CD4-positive, alpha-beta memory T cell (primary cell): ENCODE measurements at places on chromosomes 7 and 10.

DNA sequence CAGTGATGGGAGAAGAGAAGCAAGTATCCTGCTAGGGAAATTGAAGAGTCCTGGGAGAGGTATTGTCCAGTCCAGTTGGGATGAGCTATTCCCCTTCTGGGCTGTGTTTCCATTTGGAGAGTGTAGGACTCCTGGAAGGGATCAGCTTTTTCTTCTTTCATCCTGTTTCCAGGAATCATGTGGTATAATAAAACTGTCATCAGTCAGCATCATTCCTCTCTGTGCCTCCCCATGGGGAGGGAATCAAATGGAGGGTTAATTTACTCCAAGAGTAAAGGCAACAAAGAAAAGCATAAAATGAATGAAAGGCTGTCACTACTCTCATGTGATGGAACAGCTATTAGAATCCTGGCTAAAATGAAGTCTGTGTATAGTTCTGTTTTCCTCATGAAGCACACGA lies 429.9 kb downstream of the SORCS3 start:
- no peak for DNase-seq

- no peak for DNase-seq
Measured at GRCh38 chr10:33982995-33983394, 648.5 kb upstream of the NRP1 start.

DNA sequence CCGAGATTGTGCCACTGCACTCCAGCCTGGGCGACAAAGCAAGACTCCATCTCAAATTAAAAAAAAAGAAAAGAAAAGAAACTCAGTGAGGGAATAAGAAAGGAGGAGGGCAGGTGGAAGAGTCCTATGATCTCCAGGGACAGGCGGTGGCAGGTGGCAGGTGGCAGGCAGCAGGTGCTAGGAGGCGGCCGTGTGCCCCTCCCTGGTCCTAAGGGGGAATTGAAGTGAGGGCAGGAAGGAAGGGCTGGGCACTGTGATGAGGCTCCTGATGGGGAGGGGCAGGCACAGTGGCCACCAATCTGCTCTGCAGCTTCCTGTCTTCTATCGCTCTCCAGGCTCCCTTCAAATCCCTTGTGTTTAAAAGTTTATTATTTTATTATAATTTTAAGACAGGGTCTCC lies 41.2 kb upstream of the UBE3C start:
- DNase-seq: no peak

- no peak for DNase-seq
Measured at GRCh38 chr10:11235771-11236170, 218.1 kb downstream of the CELF2 start.

DNA sequence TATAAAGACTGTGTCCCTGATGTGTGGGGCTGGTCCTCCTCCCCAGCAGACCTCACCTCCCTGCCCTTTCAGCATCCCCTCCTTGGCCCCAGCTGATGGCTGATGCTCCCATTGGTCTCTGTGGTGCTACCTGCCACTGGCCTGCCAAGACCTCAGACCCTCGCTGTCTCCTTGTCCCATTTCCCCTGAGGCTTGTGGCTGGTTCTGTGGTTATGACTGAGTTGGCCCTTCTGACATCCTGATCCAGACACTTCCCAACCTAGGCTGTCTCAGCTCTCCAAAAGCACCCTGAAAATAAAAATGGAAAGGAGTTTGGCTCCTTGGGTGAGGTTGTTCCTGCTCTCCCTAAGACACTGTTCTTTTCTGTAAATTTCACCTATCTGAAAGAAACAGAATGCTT lies 214.2 kb downstream of the RPS24 start:
- no peak for DNase-seq

DNA sequence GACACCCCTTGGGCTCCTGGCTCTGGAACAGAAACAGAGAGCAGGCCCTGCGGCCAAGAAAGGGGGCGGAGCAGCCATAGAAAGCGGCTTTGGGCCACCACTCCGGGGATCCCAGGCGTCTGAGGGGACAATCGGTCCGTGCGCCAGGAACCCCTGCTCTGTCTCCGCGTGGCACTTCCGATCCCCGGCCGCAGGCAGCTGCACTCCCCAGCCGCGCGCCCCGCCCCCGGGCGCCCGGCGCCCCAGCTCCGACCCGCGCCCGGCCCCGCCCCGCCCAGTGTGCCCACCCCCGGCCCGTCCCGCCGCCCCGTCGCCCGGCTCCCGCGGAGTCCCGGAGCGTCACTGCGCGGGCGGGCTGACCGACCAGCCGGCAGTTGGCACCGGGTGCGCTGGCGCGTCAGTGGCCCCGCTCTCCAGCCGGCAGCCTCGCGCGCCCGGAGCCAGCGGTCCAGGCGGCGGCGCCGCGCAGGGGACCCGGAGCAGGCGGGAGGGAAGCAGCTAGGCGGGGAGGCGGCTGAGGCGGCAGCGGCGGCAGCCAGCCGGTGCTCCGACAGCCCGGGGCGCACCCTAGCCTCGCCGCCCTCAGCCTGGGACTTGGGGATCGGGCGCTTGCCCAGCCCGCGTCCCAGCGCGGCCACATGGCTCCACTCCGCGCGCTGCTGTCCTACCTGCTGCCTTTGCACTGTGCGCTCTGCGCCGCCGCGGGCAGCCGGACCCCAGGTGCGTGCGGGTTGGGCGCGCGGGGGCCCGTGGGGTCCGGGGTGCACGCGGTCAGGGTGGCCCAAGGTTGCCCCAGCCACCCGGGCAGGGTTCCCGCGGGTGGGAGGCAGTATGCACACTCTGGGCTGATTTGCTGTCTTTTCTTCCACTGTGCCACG lies at the start of gene ADAMTS14:
Gene ADAMTS14, plus strand, starts transcription at position 342 of the 878 bp plus-strand sequence. Its CDS starts 297 bp downstream, at position 639.
- DNase-seq: no peak

DNA sequence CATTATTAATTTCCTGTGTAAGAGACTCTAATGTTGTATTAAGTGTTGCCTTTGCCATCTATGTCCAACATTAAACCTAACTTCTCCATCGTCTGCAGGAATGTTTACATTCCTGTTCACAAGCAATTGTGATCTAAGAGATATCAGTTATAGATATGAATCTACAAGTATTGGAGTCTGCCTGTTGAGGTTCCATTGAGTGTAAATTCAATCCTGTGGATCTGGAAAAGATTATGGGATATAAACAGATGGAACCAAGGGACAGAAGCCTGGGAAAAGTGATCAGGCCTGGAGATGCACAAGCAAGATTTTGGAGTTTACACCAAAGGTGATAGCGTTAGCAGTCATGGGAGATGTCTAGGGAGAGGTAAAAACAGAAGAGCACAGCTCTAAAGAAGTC lies 135.5 kb downstream of the LSMEM1 start:
- no peak for DNase-seq

- no peak for DNase-seq
Measured at GRCh38 chr7:16465469-16466361, at the start of gene SOSTDC1. Gene SOSTDC1 (minus strand): TSS chr7:16465738. CDS start chr7:16465668, 70 bp downstream.

GRCh38 chr10:21953585-21954057 lies 49.9 kb downstream of the DNAJC1 start:
- DNase-seq: peak; percentile 20

GRCh38 chr10:113609704-113610108 lies 54.1 kb downstream of the NRAP start:
- no peak for DNase-seq

DNA sequence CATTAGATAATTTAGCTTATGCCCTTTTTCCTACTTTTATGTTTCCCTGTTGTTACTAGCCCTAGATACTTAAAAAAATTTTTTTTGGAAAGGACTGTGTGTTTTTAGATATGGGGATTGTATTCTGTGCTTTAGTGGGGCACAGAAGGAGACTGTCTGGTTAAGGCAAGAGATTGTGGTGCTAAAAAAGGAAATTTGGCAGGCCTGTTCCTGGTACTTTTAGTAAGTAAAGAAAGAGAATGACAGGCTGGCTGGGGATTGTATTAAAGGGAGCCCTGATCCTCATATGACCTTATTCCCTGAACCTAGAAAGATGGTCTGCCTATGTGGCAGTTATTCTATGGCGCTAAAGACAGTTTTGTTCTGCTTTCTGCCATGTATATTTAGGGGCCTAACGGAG lies 74.8 kb downstream of the AUTS2 start:
- DNase-seq: no peak

- no peak for DNase-seq
Measured at GRCh38 chr10:104521901-104522694, 119.0 kb upstream of the SORCS3 start.

DNA sequence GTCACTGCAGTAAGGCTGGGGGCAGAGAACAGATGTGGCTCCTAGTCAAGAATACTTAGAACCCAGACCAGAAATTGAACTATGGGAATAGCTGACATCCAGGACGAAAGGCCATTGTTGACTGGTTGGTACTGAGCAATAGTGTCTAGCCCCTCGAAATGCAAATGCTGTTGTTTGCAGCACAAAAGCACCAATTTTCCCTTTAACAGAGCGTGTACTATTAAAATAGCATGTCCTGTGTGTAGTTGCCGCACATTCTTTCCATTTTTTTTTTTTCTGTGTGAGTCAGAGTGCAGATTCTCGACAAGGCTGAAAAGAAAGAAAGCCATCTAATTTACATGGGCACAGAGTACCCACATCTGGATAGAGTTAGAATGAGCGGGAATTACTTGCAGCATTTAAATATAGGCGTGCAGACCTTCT lies 302.4 kb downstream of the PTEN start:
- DNase-seq: no peak

GRCh38 chr7:108415821-108416536 lies 40.3 kb downstream of the NRCAM start:
- DNase-seq: no peak

DNA sequence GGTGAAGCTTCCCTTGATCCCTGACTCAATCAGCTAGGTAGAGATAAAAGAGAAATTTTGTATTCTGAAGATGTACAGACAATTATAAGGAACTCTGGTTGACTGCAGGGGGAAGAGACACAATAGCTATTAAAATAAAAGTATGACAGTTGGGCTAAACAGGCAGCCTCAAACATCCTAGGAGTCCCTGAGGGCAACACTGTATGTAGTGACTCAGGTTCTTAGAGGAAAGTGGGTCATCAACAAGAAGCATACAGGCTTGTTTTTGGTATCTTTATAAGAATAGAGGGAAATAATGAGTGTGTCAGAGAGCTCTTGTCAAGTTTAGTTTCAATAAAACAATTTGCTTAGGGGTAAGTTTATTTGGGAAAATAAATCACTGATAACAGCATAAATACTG lies 150.3 kb downstream of the AUTS2 start:
- DNase-seq: no peak

DNA sequence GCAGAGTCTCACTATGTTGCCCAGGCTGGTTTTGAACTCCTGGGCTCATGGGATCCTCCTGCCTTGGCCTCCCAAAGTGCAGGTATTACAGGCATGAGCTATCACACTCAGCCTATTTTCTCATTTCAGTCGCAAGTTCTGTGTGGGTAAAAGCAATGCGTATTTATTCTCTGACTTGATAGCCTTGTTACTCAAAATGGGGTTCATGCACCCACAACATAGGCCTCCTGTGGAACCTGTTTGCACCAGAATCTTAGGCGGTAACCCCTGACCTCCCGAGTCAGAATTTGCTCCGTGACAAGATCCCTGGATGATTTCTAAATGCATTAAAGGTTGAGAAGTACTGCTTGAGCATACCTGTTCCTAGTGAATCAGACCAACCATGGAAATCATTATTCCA lies 7.3 kb downstream of the IL2RA start:
- DNase-seq: no peak

GRCh38 chr10:66819691-66820090 lies 106.1 kb upstream of the LRRTM3 start:
- no peak for DNase-seq

DNA sequence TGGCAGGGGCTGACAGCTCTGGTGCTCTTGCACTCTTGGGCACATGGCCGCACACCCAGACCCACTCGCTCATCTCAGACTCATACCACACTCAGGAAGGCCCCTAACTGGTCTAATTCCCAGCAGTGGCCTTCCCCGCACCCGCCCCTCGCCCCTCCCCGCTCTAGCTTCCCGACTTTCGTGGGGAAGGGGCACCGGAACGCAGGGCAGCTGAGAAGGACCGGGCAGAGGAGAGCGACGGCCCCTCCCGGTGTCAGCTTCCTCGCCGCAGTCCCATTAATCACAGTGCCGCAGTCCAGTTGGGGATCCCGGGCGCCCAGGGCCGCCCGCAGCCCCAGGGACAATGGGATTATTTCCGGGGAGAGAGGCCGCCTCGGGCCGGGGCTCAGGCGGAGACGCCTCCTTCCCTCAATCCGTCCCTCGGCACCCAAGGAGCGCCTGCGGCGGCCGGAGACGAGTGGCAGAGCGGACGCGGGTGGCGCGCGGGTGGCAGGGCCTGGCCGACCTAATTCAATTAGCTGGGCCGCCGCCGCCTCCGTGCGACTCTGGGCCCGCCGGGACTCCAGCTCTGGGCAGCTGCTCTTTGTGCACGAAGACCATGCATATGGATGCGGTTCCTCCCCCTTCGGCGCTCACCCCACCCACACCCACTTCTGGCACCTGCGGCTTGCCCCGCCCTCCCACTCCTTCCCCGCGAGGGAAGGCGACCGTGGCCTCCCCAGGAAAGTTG lies 7.8 kb upstream of the TLX1 start:
- no peak for DNase-seq

- DNase-seq: peak; percentile 80
Measured at GRCh38 chr7:86978808-86979506, 80.5 kb downstream of the ELAPOR2 start.

GRCh38 chr7:67100956-67101361 lies 104.3 kb downstream of the TYW1 start:
- no peak for DNase-seq

- DNase-seq: no peak
Measured at GRCh38 chr10:71920540-71921323, 43.5 kb upstream of the CHST3 start.

- no peak for DNase-seq
Measured at GRCh38 chr7:153110606-153111005, 351.1 kb downstream of the ACTR3B start.

DNA sequence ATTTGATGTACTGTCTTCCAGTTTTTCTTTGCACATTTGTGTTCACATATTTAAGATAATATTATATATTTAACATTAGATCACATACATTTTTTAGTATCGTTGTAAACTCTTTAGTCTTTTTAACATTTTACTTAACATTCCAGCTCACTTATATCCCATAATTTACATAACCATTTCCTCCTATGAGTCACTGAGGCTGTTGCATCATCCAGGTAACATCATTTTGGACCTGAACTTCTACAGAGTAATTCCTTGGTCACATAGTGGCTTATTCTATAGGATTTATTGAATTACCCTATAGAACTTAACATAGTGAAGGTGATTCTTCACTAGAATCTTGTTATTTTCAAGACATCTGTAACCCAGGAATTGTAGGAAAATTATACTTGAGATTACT lies 194.4 kb downstream of the POU6F2 start:
- DNase-seq: no peak

- DNase-seq: no peak
Measured at GRCh38 chr10:31058795-31059703, 27.4 kb upstream of the ZNF438 start.

DNA sequence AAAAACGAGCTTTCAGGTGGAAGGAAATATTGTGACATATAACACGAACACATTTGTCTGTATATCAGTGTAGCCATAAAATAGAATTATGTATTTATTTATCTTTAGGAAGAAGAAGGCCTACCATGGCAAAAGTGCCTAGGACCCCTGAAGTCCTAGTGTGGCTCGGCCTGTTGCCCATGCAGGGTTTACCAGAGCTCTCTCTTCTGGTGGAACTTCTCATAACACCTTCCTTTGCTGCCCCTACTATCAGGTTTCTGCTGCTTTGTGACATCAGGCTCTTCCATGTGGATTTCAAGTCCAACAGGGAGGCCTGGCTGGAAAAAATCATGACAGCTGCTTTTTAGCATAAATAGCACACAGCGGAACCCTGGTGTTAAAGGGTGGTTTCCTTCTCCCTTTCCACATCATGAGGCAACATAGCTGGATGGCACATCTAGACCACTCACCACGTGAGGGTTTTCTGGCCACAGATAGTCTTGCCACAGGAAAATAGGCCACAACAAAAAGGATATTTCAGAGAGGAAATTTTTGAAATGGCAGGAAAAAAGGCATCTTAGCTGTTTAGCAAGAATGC lies 44.8 kb upstream of the ADO start:
- DNase-seq: no peak

- no peak for DNase-seq
Measured at GRCh38 chr7:37385787-37386186, 62.9 kb downstream of the ELMO1 start.
